ENCODE measurements at places on chromosomes 16 and 17.

GRCh38 chr16:27408012-27408601, 6.1 kb downstream of the IL21R start:
- peak; percentile 67 for DNase-seq

GRCh38 chr16:7021653-7022275, 310.9 kb upstream of the RBFOX1 start:
- DNase-seq, result no peak

GRCh38 chr16:11667221-11667823, 933 bp upstream of the SNN start:
- DNase-seq, result no peak

DNA sequence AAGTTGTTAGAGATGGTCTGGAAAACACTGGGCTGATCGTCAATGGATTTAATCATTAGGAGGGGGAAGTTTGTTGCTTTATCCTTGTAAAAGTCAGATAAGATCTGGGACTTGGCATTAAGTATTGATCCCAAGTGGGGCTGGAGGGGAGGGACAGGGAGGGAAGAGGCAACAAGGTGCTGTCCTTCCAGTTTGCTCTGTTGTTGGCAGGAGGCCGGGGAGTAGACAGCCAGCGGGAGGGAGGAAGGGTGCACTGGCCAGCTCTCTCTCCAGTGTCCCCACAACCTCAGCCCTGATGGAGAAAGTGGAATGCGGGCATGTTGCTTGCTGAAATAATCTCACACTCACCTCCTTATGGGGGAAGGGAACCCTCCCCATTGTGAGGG, 210.2 kb downstream of the CCDC182 start:
- DNase-seq, result no peak

GRCh38 chr17:79985361-79985942, 50.2 kb downstream of the TBC1D16 start:
- DNase-seq, result no peak

GRCh38 chr17:3514873-3515272, 39.1 kb downstream of the ASPA start:
- DNase-seq, result no peak

DNA sequence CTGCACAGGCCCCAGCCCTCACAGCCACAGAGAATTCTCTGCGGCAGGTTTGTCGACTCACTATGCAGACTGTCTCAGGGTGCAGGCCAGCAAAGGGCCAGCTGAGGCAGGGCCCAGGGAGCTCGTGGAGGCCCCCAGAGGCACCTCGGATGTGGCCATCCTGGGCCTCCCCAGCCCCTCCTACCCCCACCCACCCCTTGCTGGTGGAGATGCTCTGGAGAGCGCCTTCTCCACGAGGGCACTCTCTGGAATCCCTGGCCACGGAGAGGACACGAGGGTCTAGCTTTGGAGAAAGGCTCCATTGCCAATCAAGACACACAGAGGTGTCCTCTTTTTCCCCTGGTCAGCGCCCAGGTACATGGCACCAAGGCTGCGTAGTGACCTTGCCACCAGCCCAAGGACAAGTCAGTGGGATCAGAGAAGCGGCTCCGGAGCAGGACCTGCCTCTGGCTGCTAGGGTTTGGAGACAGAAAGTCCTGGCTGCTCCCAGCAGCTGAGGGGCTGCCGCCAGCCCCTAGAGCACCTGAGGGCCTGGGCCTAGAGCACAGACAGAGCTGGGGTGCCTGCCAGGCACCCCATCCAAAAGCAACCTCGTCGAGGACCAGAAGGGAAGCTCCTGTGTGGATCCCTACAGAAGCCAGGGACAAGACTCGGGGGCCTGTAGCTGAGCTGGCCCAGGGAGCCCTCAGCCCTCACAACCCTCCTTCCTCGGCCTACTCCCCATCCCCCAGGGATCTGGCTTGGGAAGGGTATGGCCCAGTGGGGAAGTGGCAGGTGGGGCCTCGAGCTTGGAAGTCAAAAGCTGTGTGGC, 18.7 kb downstream of the ARL2BP start:
- no peak for DNase-seq

Data from stimulated activated CD4-positive, alpha-beta T cell treated with anti-CD3 and anti-CD28 coated beads, Interleukin-15, amount 100 ng/mL, for 24 hours (primary cell).